ENCODE measurements at places on chromosomes 4 and X.

DNA sequence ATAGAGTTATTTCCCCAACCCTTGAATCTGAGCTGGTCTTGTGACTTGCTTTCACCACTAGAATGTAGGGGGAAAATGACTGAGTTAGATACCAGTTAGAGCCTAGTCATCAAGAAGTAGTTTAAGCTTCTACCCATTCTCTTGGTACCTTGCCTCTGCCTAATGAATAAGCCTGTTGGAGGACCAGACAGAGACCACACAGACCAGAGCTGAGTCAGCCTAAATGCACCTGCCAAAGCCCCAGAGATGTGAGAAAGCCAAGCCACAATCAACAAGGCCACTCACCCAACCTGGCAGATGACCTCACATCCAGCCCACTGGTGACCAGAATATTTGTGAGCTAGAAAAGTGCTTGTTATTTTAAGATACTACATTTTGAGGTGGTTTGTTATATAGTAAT, 85.2 kb upstream of the DCLK2 start:
- peak; percentile 71 for DNase-seq

DNA sequence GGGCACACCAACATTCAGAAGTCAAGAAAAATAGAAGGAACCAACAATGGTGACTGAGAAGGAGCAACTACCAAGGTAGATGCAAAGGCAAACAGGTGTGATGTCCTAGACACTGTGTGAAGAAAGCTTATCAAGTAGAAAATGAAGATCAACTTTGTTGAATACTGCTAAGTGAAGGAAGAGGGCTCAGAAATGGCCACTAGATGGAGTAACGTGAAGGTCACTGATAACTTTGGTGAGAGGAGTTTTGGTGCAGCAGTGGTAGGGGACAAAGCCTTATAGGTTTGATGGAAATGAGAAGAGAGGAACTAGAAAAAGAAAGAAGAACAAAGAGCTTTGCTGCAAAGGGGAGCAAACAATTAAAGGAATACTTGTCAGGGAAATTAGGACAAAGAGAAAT, 23.5 kb downstream of the OTC start:
- DNase-seq = peak; percentile 0

GRCh38 chr4:172740434-172740833, 428.2 kb upstream of the GALNT7 start:
- no peak for DNase-seq

GRCh38 chr4:16908377-16909021, 10.1 kb upstream of the LDB2 start:
- DNase-seq = no peak
